CD4-positive, CD25-positive, alpha-beta regulatory T cell (primary cell): ENCODE measurements at places on chromosomes 4 and X. TPM values are rescaled to one million over a fixed set of nuclear protein-coding genes. Genes with fewer than 3 reads are reported as not detected.

Gene TCEANC
- polyA plus RNA-seq, result 13.3 TPM

DNA sequence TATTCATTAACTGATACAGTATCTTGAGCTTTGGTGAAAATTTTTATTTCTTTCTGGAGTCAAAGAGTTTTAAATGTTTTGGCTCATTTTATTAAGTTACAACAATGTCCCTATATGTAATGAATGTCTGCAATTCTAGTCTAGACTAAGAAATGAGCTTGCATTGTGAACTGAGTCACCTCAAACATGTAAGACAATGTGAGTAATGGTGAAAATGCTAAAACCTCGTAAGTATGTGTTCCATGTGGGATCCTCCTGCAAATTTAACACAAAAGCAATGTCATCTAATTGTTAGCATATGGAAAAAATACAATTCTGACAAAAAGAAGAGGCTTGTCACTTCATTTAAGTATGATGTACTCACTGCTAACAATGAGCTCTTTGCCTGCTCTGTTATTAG is 480.5 kb upstream of the FSTL5 start:
- DNase-seq, result no peak

DNA sequence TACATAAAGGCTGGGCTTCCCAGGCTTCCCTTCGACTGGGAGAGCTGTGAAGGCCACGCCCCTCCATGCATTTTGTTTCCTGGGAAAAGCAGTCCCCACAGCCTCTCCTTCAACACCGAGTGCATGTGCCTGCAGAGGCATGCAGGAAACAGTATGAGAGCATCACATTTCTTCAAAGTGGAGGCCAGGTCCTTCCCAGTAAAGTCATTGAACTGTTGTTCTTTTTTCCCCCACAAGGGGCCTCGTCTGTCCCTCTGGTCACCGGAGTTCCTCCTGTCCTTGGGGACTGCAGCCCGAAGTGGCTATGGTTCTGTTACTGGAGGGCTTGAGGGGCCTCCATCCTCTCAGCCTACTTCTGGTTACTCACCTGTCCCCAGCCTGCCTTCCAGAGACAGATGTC is 56.0 kb downstream of the RAI2 start:
- DNase-seq, result no peak

Gene ZNF674
- 0.57 TPM for polyA plus RNA-seq

- no peak for DNase-seq
Measured at GRCh38 chr4:56123051-56123450, 174.3 kb downstream of the CEP135 start.

DNA sequence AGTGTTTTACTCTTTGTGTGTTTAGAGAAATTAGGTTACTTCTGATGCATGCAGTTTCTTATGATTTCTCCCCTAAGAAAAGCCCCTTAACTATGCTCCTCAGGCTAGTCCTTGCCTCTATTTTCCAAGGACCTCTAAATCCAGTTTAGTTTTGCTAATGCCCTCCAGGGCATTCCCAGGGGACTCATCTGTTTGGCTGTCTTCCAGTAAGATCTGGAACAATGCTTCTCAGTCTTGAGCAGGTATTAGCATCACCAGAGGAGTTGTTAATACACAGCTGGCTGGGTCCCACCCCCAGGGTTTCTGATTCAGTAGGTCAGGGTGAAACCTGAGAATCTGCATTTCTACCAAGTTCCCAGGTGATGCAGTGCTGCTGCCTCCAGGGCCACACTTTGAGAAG is 56.9 kb downstream of the OTC start:
- no peak for DNase-seq

Gene TRO
- not detected for polyA plus RNA-seq

DNA sequence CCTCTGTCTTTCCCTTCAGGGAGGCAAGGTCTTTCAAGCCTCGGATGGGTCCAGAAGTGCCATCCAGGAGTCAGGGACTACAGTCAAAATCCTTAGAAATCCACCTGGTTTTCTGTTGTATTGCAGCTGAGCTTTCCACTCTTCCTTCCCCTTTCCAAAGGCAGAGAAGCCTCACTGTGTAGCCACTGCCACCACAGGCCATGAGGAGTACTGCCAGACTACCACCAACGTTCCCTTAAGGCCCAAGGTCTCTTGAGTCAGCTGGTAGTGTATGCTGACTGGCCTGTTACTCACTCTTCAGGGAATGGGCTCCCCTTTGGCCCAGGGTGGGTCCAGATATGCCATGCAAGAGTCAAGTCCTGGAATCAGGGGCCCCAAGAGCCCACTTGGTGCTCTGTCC is 1454.1 kb downstream of the PCDH19 start:
- no peak for DNase-seq

Gene NPY5R
- not detected for polyA plus RNA-seq

Gene FOXP3
- 174 TPM for polyA plus RNA-seq

DNA sequence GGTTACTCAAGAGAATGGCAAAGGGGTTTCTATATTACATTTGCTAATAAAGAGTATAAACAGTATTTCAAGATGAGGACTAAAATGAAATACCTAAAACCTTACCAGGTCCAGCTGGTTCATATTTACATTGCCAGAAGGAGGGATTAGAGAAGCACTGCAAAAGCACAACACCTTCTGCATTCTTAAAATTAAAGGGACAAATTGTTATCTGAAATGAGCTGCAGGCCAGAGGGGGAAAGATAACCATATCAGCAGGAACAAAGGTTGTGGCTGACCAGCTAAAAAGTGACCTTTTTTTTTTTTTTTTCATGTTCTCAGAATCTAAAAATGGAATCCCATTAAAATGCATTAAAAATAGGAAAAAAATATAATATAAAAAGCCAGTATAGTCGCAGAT is 39.7 kb downstream of the AFF2 start:
- DNase-seq, result no peak

DNA sequence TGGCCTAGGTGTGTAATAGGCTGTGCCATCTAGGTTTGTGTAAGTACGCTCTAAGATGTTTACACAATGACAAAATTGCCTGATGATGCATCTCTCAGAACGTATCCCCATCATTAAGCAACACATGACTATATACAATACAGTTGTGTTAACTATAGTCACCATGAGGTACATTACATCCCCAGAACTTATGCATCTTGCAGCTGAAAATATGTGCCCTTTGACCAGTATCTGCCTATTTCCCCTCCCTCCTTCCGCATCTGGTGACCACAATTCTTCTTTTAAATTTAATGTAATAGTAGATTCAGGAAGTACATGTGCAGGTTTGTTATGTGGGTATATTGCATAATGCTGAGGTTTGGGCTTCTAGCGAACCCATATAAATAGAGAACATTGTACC is 239.8 kb upstream of the IL1RAPL1 start:
- DNase-seq, result no peak
